Stimulated activated CD4-positive, alpha-beta T cell treated with anti-CD3 and anti-CD28 coated beads, Interleukin-12 subunit alpha, Interleukin-12 subunit beta, amount 100 ng/mL, for 48 hours (primary cell): ENCODE measurements at places on chromosomes 1 and 21.

DNA sequence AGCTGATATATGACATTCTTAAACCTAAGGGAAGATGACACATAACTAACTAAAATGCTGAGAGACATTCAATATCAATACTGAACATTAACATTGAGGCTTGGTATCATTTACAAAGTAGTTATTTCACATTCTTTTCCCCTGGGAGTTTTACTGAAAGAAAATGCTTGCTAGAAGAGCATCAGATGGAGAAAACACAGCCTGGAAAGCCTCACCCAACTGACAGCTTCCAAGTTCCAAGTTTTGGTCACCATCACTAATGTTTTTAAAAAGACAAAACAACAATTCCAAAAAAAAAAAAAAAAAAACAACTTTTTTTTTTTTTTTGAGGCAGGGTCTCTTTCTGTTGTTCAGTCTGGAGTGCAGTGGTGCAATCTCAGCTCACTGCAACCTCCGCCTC, 80.6 kb downstream of the DSCAM start:
- no peak for DNase-seq

DNA sequence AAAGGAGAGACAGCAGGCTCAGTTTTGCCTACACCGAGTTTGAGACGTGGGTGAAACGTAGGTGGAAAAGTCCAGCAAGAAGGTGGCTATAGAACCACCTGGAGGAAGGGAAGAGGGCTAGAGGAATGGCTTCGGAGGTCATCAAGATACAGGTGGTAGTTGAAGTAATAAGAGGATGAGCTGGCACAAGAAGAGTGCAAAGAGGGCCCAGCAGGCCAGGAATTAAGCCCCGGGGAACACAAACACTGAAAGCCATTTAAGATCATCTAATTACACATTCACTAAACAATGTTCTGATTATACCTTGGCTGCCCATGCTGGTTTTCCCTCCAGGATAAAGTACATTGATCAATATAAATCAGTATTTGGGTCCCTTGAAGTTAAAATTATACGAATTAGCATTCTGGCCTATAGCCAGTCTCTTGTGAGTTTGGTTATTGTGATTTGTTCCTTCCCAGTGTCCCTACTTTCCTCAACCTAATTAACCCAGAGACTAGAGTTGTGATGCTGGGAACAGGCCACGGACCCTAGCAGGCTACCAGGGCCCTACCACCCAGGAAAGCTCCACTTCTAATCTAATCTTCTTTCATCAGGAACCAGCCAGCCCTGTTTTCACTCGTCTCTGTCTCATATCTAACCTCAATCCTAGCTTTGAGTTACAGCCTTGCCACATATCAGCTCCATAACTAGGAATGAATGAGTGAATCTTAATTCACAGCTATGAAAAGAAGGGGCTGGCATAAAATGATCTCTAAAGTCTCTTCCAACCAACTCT, 26.4 kb upstream of the PPP1R15B start:
- DNase-seq = no peak

DNA sequence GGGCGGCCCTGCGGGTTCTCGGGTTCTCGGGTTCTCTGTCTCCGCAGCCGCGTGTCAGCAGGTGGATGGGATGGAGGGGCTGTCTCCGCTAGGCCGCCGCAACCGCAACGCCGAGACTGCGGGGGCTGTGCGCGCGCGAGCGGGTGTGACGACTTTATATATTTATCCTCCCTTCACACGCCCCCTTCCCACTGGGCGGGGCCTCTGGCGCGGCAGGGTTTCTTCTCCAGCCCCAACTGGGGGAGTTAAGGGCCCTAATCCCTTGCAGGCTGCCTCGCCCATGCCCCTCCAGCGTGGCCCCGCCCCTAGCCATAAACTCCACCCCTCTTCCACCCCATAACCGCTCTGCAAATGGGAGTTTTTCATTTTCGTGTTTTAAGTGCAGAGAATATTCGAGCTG, 3.4 kb downstream of the IGSF21 start:
- no peak for DNase-seq

DNA sequence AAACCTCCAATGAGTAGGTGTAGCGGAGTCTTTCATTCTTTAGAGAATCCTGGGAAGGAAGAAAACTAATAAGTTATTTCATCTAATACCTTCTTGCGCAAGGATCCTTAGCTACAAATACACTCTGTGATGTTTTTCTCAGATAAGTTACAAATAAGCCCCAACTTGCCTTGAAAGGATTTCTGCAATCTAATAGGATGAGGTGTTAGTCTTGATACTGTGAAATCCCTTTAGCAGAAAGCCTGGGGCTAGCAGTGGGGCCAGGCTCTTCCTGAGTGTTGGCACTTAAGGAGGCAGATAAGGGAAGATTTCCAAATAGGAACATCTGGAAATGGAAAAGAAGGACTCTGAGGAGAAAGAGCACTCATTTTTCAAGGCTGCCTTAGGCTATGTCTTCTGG, 168.0 kb upstream of the DAB1 start:
- DNase-seq = no peak

DNA sequence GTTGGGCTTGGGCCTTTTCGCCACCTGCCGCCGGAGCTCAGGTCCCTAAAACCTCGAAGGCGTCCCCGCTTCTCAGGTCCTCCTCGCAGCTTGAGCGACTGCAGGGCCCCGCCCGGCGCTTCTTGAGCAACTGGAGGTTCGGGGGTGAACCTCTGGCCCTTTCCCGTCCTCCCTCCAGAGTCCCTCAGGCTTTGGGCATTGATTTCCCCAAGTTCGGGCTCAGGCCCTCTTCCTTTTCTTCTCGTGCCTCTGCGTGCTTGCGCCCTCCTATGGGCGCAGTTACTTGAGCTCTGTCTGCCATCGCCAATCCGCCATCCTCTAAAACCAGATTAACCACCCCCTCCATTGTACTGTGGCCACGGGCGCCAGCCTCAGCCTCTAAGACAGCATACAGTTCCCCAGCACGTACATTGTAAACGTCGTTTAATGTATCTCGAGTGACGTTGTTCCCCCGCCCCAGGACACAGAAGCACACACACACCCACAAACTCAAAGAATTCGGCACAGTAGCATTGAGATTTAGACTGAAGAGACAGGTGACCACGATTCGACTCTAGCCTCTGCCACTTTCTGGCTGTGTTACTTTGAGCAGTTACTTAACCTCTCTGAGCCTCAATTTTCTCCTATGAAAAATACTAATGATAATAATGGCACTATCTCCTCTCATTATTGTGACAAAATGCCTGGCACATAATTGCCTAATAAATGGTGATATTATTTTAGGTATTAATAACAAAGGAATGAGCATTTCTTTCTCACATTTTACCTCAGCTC, 22.6 kb downstream of the BTG2 start:
- no peak for DNase-seq
